ENCODE measurements at places on chromosomes 4 and X.

DNA sequence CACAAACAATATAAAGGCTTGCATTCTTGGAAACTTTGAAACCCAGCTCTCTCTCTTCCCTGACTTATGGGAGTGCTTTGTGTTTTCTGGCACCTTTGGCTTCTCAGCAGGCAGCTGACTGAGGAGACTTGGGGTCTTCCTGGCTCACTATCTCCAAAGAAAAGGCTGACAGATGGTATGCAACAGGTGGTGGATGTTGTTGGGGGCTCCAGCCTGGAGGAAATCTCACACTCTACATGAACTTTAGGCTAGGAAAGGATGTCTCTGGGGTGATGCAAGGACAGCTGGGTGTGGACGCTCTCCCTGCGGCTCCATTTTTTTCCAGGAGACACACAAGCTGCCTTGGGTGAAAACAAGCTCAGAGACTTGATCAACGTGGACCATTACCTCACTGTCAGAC is 67.4 kb downstream of the DNAAF6 start:
- no peak for DNase-seq

- no peak for DNase-seq
Observed at GRCh38 chrX:103889216-103889615, 57.2 kb upstream of the RAB9B start.

- no peak for DNase-seq
Observed at GRCh38 chr4:183353557-183353956, 31.3 kb upstream of the CLDN24 start.

- DNase-seq: no peak
Observed at GRCh38 chr4:60081839-60082238, 1118.3 kb upstream of the ADGRL3 start.

- DNase-seq: peak; percentile 33
Observed at GRCh38 chr4:82733636-82734035, 65.0 kb downstream of the SCD5 start.

GRCh38 chr4:153409924-153410501 is 56.1 kb upstream of the TMEM131L start:
- DNase-seq: no peak

- DNase-seq: peak; percentile 34
Observed at GRCh38 chrX:13144927-13145655, 100.7 kb upstream of the FAM9C start.

GRCh38 chrX:68041110-68041509 is 392.2 kb downstream of the OPHN1 start:
- no peak for DNase-seq

DNA sequence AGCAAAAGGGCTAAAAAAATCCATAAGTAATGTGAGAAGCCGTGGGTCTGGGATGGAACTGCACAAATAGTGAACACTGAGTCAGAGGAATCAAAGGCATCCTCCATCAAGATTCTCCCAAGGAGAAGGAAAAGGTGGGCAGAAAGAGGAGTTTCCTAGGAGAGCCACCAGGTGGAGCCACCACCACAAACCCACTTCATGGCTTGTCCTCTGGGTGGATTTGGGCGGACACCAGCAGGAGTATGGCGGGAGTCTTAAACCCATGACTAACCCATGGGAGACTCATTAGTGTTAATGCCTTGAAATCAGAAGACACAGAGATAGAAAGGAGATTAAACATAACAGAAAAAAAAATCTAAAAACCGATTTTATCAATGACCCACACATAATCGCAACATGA is 147.7 kb downstream of the SH3KBP1 start:
- peak; percentile 67 for DNase-seq

DNA sequence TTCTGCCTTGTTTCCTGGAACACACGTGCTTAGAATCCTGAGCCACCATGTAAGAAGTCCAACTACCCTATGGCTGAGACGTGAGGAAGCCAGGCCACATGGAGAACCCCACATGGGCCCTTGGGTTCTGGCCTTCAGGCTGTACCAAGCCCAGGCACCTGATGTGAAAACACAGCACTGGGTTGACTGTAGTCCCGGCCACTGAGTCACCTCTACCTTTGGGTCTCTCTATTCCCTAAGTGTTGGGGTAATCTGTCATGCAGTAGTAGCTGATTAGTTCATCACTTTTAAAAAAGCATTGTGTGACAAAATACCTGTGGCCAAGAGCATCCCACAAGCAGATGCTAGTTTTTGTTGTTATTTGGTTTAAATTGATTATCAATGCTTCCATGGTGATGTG is 24.3 kb downstream of the CFAP97 start:
- no peak for DNase-seq

GRCh38 chr4:42910459-42910858 is 17.9 kb downstream of the GRXCR1 start:
- no peak for DNase-seq

GRCh38 chrX:150201841-150202240 is 161.3 kb upstream of the MAMLD1 start:
- DNase-seq: no peak

DNA sequence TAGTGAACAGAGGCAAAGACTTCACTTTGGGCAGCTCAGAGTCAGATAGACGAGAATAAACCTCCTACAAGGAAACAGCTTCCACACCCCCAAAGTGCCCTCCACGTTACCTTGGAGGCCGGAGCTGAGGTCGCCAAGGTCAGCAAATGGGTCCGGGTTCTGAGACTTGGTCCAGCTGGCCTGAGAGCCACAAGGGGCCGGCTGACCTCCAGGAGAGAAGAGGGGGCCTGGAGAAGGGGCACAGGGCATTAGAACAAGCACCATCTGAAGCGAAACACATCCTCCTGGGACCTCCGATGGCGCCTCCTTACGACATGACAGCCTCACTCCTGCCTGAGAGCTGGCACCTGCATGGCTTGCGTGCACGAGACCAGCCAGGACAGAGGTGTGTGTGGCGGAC is 33.6 kb upstream of the CPLX1 start:
- DNase-seq: no peak

GRCh38 chr4:81113024-81113423 is 82.5 kb downstream of the BMP3 start:
- no peak for DNase-seq

DNA sequence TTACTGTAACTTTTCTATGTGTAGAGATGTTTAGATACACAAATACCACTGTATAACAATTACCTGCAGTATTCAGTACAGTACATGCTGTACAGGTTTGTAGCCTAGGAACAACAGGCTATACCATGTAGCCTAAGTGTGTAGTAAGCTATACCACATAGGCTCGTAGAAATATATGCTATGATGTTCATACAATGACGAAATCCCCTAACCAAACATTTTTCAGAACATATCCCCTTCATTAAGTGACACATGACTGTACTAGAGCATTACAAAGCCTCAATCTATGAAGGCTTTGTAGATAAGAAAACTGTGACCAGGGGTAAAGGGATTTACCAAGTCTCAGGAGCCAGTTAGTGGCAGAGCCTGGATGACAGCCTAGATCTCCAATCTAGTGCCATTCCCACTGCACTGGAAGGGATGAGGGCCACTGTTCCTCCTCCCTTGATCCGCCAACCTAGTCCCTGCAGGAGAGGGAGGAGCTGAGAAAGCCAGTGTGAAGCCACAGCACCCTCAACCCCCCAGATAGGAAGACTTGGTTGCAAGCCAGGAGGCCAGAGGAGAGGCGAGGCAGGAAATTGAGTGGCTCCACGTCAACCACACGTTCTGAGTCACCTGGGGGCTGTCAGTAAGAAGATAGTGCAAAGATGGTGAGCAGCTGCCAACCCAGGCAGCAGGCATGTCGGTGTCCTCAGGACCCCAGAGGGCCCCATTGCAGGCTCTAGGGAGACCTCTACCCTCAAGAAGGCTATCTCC is 227.7 kb downstream of the BCOR start:
- no peak for DNase-seq

DNA sequence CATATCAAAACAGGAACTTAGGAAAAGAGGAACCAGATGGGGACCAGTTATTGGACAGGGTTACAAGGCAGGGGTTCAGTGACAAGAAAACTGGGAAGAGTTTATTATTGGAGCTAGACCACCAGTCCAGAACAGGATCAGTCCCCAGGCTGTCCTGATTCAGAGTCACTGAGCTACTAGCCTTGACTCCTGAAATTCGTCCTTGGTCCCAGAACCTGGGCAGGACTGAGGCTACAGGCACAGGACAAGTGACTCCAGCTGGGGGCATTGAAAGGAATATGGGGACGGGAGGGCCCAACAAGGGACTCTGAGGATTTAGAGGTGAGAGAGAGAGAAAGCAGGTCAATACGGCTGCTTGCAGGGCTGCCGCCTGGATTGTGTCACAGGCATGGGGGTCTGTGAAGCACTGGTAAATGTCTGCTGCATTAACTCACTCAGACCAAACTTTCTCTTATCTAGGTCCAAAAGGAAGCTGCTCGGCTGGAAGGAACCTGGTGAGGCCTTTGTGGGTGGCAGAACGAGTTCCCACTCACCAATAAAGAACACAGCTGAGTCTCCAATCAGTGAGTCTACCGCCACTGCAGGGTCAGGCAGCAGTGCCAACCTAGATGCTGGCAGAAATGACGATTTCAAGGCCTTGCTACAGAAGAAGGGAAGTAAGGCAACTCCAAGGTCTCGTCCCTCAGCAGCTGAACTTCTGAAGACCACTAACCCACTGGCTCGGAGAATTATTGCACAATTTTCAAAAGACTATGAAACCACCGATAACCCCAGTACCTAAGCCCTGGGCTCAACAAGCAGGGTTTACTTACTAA is 11.3 kb upstream of the RTL5 start:
- no peak for DNase-seq

- DNase-seq: no peak
Observed at GRCh38 chrX:45794323-45794994, 593.8 kb upstream of the DIPK2B start.

- DNase-seq: no peak
Observed at GRCh38 chr4:139314047-139314800, 11.9 kb upstream of the NDUFC1 start.

- no peak for DNase-seq
Observed at GRCh38 chr4:80077639-80078038, 4.6 kb upstream of the ANTXR2 start.

DNA sequence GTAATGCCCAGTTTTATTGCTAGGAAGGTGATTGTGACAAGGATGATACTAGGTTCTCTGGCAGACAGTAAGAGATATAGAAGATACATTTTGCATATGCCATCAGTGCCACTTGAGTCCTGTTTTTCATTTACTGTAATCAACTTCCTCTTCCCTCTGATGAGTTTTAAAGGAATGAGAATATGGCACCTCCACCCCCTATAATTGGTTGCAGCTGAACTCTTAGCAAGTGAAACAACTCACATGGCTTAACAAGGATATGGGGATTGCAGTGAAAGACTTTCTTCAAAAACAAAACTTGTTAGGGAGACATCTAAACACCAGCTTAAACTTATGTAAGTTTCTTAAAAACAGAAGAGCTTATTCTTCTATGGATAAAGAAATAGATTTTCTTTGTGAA is 90.0 kb downstream of the AREG start:
- DNase-seq: peak; percentile 36

All from adipocyte (in vitro differentiated cells).